Endothelial cell of umbilical vein (primary cell): ENCODE measurements at places on chromosomes 4 and X.

GRCh38 chrX:73127700-73128241 is 48.5 kb upstream of the PABPC1L2A start:
- DNase-seq, result no peak

DNA sequence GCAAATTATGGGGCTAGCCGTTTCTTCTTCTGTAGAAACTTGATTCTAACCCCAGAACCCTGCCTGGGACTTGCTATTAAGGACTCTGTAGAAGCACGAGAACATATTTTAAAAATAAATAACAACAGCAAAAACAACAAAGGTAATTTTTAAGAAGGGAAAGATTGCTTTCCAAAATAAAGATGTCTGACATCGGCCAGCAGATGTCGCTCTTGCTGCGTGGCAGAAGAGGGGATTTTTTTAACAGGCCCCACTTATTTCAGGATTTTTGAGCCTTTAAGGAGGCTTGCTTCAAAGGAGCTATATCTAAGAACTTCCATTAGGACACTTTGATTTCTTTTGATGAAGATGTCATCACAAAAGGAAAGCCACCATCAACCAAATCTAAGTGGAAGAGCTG is 62.8 kb upstream of the EGFL6 start:
- peak; percentile 34 for DNase-seq

- DNase-seq, result peak; percentile 13
These were observed 16.9 kb upstream of the XPNPEP2 start for GRCh38 chrX:129721870-129722269.

- no peak for DNase-seq
These were observed 790 bp downstream of the CLGN start for GRCh38 chr4:140426610-140427105.

DNA sequence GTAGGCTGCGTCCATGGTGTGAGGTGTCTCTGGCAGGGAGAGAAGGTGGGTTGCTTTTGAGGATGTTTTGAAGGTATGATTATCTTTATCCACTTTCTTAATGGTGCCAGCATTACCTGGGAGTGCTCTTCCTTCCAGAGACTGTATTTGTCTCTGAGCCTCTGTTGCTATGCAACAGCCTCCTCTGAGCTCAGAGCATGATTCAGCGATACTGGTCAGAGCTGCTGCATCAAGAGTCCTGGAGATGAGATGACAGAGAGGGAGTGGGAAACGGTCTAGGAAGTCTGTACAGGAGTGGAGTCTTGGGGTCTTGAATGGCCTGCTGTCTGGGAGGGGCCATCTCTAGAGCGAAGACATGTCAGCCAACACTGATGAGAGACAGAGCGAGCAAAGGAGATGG is 104.4 kb upstream of the RAB40AL start:
- no peak for DNase-seq
